ENCODE measurements at places on chromosomes 12 and 14.
A peak's percentile ranks its signal among the peaks of the same experiment; 100 is the strongest.

- no peak for DNase-seq
These were observed 357.7 kb upstream of the SOX5 start for GRCh38 chr12:24307153-24307552.

- no peak for DNase-seq
These were observed 187.1 kb downstream of the MON2 start for GRCh38 chr12:62653740-62654139.

- DNase-seq: peak; percentile 42
These were observed 44.8 kb downstream of the FOXN4 start for GRCh38 chr12:109264095-109264942.

DNA sequence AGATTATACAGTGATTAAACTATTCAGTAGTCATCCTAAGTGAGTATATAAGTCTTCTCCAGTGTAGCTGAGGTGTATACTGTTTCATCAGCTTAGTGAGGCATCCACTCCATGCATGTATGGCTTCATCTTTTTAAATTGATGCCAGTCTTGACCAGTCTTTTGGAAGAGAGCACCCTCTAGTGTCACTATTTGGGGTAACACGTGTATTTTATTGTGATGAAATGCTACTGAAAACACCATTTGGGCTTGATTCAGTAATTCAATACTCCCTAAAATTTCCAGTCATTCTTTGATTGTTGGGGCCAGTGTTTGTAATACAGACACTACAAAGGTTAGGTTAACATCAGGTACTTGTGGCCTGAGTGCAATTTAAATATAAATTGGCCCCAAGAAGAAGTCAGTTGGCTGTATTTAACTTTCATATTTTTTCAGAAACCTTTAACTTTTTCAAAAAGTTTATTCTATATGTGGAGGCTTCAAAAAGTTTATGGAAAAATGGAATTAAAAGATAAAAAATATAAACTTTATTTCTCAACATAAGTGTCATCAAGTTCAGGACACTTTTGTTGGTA is 35.3 kb downstream of the MIPOL1 start:
- peak; percentile 47 for DNase-seq

DNA sequence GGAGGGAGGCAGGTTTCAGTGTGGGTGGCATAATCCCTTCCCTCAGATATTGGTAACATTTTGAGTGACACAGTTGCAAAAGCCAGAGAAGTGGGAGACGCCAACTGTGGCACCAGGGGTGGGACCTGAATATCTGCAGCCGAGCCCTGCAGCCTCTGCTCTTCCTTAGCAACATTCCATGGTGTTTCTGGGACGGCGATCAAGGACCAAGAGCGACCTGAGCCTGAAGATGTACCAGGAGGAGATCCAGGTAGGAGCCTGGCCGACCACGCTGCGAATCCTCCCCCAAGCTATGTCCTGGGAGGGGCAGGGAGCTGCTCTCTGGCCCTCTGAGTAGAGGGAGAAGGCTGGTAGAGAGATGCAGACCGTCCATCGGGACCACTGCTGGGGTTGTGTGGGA is 41.8 kb downstream of the SLC8B1 start:
- DNase-seq: no peak

- DNase-seq: no peak
These were observed 747 bp downstream of the HSPB8 start for GRCh38 chr12:119179335-119180021.

GRCh38 chr14:64968651-64969050 is 3.5 kb downstream of the RAB15 start:
- no peak for DNase-seq

DNA sequence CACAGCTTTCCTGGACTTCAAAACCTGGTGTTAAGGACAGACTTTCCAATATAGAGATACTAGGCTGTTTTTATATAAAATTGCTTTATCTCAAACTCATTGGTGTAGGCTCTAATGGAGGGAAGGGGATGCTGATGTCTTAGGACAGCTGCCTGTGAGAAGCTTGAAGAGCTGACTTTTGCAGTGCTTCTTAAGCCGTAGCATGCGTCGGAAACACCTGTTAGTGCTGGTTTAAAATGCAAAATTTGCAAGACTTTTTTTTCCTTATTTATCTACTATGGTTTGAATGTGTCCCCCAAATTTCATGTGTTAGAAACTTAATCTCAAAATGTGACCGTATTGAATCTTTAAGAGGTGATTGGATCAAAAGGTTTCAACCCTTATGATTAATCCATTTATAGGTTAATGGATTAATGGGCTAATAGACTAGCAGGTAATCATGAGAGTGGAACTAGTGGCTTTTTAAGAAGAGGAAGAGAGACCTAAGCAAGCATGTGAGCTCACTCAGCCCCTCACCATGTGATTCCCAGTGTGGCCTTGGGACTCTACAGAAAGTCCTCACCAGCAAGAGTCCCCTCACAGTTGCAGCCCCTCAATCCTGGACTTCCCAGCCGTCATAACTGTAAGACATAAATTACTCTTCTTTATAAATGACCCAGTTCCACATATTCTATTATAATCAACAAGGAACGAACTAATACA is 60.9 kb upstream of the FUT8 start:
- no peak for DNase-seq

DNA sequence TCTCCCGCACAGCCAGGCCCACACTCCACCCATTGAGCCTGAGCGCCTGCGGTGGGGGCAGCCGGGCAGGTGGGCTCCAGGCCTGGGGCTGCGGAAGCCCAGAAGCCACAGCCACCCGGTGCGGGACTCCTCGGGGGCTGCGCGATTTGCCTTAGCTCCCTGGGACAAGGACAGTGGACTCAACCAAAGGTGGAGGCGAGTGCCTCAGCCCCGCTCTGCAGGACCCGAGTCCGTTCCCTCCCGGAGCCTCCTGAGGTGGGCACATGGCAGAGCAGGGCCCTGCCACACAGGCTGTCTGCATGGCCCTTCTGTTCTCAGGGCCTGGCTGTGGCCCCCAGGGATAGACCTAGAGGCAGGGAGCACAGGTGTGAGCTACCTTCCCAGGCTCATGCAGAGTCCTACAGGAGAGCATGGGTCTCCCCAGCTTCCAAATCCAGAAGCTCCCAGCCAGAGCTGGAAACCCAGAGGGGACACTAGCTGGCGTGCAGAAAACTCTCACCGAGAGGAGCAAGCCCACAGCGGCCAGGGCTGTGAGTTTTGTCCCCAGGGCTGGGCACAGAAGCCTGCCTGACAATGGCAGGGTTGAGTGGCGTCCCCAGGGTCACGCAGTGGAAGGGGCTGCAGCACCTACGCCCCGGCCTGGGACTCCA is 22.2 kb upstream of the LRTM2 start:
- no peak for DNase-seq

GRCh38 chr14:64195199-64195598 is 99.0 kb downstream of the ESR2 start:
- no peak for DNase-seq

GRCh38 chr12:42385326-42385841 is 59.4 kb downstream of the PPHLN1 start:
- no peak for DNase-seq

- no peak for DNase-seq
These were observed 30.4 kb downstream of the RAP1B start for GRCh38 chr12:68641138-68641537.

GRCh38 chr14:99880651-99881420 is 87.6 kb downstream of the EML1 start:
- no peak for DNase-seq

GRCh38 chr14:74985806-74986205 is 16.9 kb upstream of the EIF2B2 start:
- DNase-seq: no peak
